HT1080 (cell line): ENCODE measurements at places on chromosomes 2 and 18. TPM values are rescaled to one million over a fixed set of nuclear protein-coding genes. Genes with fewer than 3 reads are reported as not detected.

The EFEMP1 gene
- 296 and 336 TPM in 2 replicates for total RNA-seq

The RGPD5 gene
- total RNA-seq = 5.7 and 14.5 TPM in 2 replicates

The KIF1A gene
- 0.14 TPM in 1 of 2 replicates, not detected in the other for total RNA-seq

The ACTG2 gene
- not detected in 2 replicates for total RNA-seq

The DNAJC5G gene
- total RNA-seq = not detected in 2 replicates
